ENCODE measurements at places on chromosomes 1 and 21.

- no peak for DNase-seq
Observed at GRCh38 chr21:32604464-32604863, 7.7 kb downstream of the CFAP298 start.

DNA sequence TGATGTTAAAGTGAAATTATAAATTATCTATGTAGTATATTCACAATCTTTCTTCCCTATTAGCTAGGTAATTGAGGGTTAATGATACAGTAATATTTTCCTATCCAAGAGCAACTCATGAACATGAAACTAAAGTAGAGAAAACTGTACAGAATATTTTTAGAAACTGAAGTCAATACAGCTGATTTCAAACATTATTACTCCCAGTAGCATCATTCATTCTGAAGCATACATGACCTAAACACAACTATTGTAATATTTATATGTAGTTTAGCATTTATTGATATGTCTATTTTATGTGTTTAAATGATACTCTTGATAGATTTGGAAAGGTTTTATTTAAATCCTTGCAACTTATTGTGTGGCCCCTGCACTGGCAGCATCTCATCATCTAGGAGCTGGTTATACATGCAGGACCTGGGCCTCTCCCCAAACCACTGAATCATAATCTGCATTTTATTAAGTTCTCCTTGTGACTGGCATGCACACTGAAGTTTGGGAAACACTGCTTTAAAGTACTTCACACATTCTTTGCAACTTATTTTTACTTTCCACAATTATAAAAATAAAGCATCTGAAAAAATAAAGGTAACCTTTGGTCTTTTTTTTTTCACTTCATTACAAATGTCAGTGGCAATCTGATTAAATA is 199.9 kb downstream of the LRRC40 start:
- DNase-seq, result no peak

- DNase-seq, result no peak
Observed at GRCh38 chr1:154698320-154699096, 90.5 kb upstream of the ADAR start.

- DNase-seq, result no peak
Observed at GRCh38 chr1:211492511-211493132, 660 bp upstream of the RD3 start.

- no peak for DNase-seq
Observed at GRCh38 chr1:208513799-208514198, 269.6 kb upstream of the PLXNA2 start.

DNA sequence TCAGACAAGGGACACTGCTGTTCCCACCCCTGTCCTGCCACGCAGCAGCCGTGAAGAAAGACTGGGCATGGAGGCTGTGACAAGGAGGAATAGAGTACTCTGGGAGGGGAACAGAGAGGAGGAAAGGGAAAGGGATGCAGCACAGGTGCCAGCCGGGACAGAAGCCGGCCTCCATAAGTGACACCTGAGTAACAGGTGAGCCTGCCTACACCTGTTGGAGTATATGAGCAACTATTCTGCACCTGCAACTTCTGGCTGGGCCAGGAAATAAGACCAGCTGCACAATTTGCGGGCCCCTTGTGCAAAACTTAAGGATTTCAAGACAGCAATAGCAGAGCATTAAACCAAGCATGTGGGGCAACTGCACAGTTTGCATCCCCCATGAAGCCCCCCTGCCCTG is 72.5 kb upstream of the GOLT1A start:
- no peak for DNase-seq

- DNase-seq, result no peak
Observed at GRCh38 chr1:51284487-51284954, 45.8 kb downstream of the TTC39A start.

DNA sequence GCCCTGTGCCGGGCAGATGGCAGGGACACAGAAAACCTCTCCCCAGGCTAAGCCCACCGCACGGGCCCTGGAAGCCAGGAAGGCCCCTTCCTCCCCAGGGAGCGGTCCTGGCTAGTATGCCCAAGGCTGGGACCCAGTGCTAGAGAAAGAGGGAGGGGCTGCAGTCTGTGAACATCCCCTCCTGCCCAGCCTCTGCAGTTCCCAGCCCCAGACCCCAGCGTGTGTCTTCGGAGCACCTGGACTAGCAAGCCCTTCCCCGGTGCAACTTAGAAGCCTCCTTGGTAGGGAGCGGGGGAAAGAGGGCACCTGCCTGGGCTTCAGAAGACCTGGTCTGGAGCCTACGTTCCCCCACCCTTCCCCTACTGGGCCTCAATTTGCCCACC is 2.1 kb downstream of the PLEKHG5 start:
- no peak for DNase-seq

DNA sequence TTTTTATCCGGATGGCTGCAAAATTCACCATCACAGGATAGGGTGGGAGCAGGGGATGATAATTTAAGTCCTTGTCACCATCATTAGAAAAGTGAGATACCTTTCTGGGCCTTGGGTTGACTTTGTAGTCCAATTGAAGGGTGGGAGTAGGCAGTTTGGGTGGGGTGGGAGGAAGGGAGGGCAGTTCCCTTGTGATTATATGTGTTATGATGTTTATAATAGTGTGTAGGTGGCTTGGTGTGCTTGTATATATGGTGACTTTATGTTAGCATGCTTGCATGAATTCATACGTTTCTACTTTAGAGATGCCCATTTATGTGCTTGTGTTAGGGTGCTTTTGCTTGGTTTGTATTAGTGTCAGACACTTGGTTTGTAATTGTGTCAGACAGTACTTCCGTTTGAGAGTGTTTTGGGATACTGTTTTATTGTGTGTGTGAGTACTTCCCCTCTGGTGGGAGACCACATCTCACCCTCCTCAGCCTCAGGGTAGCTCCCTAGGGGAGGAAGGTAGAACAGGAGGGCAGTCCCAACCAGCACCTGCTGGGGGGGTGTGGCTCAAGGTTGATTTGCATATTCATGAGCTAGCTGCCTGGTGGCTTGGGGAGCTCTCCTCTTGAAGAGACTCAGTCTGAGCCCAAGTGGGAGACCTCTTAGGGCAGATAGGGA is 6.3 kb upstream of the POU3F1 start:
- no peak for DNase-seq

DNA sequence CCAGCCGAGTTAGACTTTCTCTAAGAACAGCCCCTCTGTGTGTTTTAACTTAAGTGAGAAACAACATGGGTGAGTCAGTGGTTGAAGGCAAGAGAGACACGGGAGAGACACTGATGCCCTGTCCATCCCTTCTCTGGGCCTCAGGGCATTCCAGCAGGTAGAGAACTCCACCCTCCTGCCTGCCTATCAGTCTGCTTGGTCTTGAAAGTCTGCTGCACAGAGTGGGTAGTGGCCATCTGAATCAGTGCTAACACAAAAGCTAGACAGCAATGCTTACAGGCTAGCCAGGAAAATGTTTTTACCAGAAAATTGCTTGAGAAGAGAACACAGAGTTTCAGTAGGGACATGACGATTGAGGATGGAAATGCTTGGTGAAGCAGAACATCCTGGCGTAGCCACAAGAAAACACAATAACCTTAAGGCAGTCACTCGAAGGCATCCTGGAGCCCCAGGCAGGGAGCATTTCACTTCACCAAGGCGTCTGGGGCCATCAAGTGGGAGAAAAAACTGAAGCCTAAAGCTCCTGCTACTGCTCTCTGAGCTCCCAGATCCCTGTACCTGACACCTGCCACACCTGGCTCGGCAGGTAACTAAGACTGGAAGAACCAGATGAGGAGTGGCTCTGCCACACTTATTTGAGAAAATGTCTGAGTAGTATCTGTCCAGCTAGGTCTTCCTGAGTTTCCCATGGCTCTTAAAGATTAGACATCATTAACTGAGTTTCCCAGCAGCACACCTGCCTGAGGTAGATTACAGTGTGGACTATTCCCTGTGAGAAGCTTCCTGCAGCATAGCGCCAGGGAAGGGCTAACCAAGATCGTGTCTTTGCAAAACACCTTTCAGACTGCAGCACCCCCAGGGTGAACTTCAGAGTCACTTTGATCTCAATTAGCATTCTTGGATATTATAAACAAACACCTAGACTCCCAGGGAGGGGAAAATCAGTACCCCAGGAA is 18.1 kb upstream of the LBR start:
- DNase-seq, result peak; percentile 34

DNA sequence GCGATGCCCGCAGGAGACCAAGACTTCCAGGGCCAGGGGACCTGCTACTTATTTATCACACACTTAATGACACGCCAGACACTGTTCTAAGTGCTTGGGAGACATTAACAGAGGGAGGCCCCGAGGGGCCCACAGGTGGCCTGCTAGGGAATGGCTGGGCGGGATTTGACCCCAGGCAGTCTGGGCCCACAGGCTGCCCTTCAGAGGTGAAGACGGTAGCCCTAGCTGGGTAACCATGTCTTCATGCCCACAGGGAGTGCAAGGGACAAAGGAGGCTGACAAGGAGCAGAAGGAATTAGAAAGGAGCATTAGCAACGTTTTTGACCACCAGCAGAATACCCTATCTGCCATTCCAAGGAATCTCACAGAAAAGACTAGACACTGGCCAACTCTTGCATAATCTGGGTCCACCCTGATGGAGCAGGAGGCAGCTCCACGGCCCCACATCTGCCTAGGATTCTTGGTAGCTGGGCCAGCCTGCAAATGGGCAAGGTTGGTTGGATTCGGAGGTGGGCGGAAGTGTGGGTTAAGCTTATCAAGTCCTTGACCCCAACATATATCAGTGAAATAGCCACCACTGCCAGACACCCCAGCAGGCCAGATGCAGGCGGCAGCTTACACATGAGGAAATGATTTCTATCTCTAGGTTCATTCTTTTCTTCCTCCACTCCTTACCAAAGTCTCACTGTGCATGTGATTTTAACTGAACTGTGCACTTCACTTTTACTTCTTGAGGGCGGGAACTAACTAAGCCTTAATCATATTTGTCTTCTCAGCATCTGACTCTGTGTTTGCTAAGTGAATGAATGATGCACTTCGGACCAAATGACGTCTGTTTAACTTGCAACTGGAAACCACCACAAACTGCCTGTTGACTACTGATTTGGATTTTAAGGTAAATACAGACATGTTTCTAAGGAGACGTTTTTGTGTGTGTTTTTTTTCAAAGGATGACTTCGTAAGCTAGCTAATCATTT is 3.4 kb upstream of the ETS2 start:
- no peak for DNase-seq

DNA sequence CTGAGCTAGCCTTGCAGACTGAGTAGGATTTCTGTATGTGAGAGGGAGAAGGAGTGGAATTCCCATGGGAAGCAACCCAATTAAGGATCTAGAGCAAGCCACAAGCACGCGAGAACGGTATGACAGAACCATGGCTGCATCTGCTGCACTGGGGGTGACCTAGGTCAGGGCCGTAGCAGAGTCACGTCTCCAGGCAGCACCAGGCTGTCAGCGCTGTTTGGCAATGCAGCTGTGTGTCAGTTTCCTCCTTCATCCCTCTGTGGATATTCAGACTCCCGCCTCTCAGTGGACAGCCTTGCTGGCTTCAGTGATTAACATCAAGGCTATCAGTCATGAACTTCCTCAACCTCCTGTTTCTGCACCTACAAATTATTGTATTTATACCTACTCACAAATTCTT is 118.1 kb upstream of the PPP2R5A start:
- no peak for DNase-seq
